ENCODE measurements at places on chromosomes 13 and 19. TPM values are rescaled to one million over a fixed set of nuclear protein-coding genes. Genes with fewer than 3 reads are reported as not detected.

GRCh38 chr13:35744144-35744543 lies 267.7 kb upstream of the MAB21L1 start:
- DNase-seq = no peak

DNA sequence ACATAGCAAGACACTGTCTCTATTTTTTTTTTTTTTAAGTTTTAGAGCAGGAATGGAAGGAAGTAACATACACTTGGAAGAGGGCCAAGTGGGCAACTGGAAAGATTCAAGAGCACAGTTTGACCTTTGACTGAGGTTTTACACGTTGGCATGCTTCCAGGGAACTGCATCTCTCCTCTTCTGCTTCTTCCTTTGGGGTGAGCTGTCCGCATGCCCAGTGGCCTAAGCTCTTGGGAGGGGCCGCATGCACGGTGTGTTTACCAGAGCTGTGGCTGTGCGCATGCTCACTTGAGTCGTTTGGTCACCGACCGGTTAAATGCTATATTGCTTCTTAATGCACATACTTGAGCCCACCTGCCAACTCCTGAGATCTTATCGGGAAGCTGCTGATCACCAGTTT lies 727.7 kb downstream of the UQCRFS1 start:
- DNase-seq = peak; percentile 38

DNA sequence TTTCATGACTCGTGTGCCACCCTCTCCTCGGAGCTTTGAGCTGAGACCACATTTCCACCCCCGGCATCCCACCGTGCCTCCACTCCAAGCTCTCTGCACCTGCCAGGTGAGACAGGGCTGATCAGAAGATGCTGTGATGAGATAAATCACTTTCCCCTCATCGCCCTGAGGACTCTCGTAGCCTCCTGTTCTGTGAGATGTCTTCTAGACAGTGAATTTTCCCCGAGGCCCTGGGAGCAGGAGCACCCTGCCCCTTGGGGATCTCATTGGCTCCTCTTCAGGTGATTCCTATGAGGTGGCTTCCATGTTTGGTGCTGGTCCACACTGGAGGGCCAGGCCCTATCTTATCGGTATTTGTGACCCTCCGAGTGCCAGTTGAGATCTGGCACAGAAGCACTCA lies 154.0 kb upstream of the TSHZ3 start:
- DNase-seq = no peak

GRCh38 chr19:12330340-12330739 lies 3.1 kb downstream of the ZNF563 start:
- DNase-seq = no peak

- DNase-seq = no peak
These were observed 39.7 kb upstream of the TFDP1 start for GRCh38 chr13:113544896-113545295.

GRCh38 chr13:69654392-69654791 lies 453.2 kb upstream of the ATXN8OS start:
- DNase-seq = no peak

Gene SLC7A9
- total RNA-seq = 0.60 TPM

Gene ERICH6B
- total RNA-seq = not detected

Gene ZNF667
- total RNA-seq = not detected

Gene DOHH
- 46.8 TPM for total RNA-seq

Gene ZNF433
- 0.21 TPM for total RNA-seq

Gene DAZAP1
- 234 TPM for total RNA-seq

Gene FNDC3A
- total RNA-seq = 19.9 TPM
